Urothelium cell line (cell line): ENCODE measurements at places on chromosomes 6 and 20.

- DNase-seq = no peak
Observed at GRCh38 chr6:27138837-27139755, 108.4 kb upstream of the PRSS16 start.

DNA sequence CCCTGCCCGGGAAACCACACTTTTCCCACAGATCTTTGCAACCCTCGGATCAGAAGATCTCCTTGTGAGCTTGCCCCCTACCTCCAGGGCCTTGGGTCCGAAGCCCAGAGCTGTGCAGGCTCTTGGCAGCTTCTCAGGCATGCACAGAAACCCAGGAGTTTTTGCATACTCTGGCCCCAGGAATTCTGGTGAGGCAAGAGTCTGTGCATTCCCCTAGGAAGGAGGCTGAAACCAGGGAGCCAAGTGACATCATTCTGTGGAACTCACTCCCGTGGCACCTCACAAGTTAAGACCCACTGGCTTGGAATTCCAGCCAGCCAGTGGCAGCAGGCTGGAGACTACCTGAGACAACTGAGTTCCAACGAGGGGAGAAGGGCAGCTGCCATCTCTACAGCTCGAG is 100.1 kb downstream of the TNFRSF21 start:
- no peak for DNase-seq

- DNase-seq = peak; percentile 76
Observed at GRCh38 chr20:51500311-51500710, 42.2 kb downstream of the NFATC2 start.

GRCh38 chr6:39347906-39348585 is 25.5 kb upstream of the KCNK16 start:
- peak; percentile 85 for DNase-seq

- no peak for DNase-seq
Observed at GRCh38 chr20:36270744-36271638, 34.7 kb downstream of the AAR2 start.

GRCh38 chr6:43952746-43953145 is 174.5 kb downstream of the MRPL14 start:
- DNase-seq = no peak
